Activated naive CD8-positive, alpha-beta T cell treated with anti-CD3 and anti-CD28 coated beads, Interleukin-2, amount 10 ng/mL, durations not matched to agents 7 days and 5 days (primary cell): ENCODE measurements at places on chromosomes 11 and 22. TPM values are rescaled to one million over a fixed set of nuclear protein-coding genes. Genes with fewer than 3 reads are reported as not detected.

- no peak overlapping the region for H3K27ac ChIP-seq
- no peak overlapping the region for H3K4me3 ChIP-seq
- H3K27me3 ChIP-seq = no peaks in the 10 kb centered on the region
- DNase-seq = no peak
These were observed 1102.6 kb downstream of the DLG2 start for GRCh38 chr11:84524422-84525051.

DNA sequence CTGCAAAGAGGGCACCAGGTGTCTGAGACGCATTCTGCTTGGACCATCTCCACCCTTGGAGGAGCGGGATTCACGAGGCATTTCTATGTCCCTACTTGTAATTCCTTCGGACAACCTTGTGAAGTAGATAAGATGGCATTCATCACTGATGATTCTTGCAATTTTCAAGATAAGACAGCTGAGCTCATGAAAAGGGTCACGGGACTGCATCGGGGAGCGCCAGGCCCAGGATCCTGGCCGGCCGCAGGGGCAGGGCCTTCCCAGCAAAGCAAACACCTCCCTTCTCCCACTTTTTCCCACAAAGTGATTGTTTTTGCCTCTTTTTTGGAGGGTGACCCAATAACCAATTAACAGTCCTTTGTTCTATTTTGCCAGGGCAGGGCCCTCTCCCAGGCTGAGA, 8.4 kb downstream of the LIF start:
- peak overlapping the region; percentile 81 for H3K27ac ChIP-seq
- H3K4me1 ChIP-seq = peaks cover 65% of the 10 kb centered on the region
- H3K4me3 ChIP-seq = no peak overlapping the region
- no peaks in the 10 kb centered on the region for H3K27me3 ChIP-seq
- no peak for DNase-seq

DNA sequence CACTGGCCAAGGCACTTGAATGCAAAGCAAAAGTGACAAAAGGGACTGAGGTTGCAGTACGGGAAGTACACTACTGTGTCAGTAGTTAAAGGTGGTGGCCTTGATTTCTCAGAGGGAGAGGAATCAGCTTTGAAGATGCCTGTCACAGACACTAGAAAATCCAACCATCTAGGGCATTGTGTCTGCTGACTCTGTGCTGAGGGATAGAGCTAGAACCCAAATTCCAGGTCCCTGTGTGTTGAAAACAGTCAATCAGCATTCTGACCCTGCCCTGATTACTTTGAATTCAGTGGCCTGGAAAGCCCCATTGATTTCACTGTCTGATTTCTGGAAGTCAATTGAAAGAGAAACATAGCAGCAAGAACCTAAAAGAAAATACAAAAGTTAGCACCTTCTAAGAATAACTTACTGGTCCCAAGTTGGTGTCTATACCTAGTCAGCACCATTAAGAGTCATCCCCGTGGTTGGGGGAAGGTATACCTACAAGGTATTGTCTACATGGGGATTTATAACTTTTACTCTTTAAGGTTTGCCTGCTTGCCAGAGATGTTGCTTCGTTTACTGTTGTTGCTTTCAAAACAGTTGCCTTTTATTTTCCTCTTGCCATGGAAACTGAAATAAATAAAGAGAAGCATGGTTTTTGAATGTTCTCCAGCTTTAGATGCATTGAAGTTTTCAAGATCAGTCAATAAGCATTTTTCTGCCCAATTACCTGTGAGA, 97.3 kb downstream of the PDHX start:
- peak overlapping the region; percentile 50 for H3K27ac ChIP-seq
- no peak for DNase-seq
- H3K4me3 ChIP-seq = peak overlapping the region; percentile 62
- peaks cover 3% of the 10 kb centered on the region for H3K36me3 ChIP-seq
- peaks cover 8% of the 10 kb centered on the region for H3K27me3 ChIP-seq

- H3K27me3 ChIP-seq = no peaks in the 10 kb centered on the region
- no peaks in the 10 kb centered on the region for H3K36me3 ChIP-seq
- no peak overlapping the region for H3K4me3 ChIP-seq
- no peak for DNase-seq
- H3K4me1 ChIP-seq = no peaks in the 10 kb centered on the region
These were observed 265.1 kb downstream of the NELL1 start for GRCh38 chr11:20934516-20934915.

DNA sequence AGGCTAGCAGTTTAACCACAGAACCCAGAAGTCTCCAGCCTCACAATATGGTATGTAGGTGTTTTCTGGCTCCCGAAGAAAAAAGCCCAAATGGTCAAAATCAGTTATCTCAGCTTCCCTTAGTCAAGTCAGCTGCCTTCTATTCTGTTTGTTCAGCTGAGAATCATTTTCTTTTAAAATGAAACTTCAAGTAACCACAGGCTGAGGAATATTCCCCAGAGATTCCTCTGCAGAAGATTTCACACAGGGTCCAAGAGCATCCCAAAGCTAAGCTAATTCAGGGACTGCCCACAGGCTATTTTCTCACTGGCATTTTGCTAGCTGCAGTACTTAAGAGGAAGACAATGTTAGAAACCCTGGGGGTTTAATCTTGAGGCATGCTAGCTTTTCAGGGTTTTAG, 977.0 kb upstream of the CHORDC1 start:
- H3K4me1 ChIP-seq = no peaks in the 10 kb centered on the region
- no peak overlapping the region for H3K4me3 ChIP-seq
- H3K36me3 ChIP-seq = no peaks in the 10 kb centered on the region
- DNase-seq = no peak

Gene KCNE3
- 0.19 TPM for total RNA-seq

Gene NPAT
- 57.6 TPM for total RNA-seq
